ENCODE measurements at places on chromosomes 1 and 21.

- no peak for DNase-seq
These were observed 87.2 kb downstream of the VAV3 start for GRCh38 chr1:107877745-107878144.

- no peak for DNase-seq
These were observed 37.0 kb upstream of the ADGRL4 start for GRCh38 chr1:79043506-79043905.

DNA sequence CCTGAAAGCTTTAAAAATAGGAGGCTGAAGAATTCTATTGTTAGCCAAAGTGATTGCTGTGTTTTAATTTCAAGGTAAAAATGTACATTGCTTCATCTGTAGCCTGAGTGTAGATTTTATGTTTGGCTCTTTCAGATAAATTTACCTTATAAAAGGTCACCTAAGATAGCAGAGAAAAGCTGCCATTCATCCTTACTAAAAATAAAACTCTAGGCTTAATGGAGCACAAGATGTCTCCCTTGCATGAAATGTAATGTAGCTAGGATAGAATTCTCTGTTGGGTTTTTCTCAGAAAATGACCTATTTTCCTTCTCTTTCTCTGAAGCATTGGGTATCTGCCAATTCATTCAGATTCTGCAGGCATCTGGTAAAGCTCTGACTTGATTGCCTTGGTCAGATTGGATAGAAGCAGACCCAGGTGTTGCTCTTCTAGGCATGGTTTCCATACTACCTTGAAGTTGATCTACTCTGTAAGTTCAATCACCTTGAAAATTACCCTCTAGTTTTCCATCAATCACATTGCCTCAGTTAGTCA, 176.6 kb upstream of the GORAB start:
- DNase-seq, result no peak

- no peak for DNase-seq
These were observed 171.0 kb downstream of the VAV3 start for GRCh38 chr1:107793896-107794453.

GRCh38 chr21:28798798-28799197, 193.9 kb downstream of the LTN1 start:
- no peak for DNase-seq

GRCh38 chr1:117286145-117286544, 75.4 kb upstream of the VTCN1 start:
- no peak for DNase-seq

GRCh38 chr1:19941206-19941568, 17.8 kb upstream of the PLA2G2E start:
- no peak for DNase-seq

GRCh38 chr1:236759252-236759859, 35.7 kb upstream of the MTR start:
- peak; percentile 29 for DNase-seq

DNA sequence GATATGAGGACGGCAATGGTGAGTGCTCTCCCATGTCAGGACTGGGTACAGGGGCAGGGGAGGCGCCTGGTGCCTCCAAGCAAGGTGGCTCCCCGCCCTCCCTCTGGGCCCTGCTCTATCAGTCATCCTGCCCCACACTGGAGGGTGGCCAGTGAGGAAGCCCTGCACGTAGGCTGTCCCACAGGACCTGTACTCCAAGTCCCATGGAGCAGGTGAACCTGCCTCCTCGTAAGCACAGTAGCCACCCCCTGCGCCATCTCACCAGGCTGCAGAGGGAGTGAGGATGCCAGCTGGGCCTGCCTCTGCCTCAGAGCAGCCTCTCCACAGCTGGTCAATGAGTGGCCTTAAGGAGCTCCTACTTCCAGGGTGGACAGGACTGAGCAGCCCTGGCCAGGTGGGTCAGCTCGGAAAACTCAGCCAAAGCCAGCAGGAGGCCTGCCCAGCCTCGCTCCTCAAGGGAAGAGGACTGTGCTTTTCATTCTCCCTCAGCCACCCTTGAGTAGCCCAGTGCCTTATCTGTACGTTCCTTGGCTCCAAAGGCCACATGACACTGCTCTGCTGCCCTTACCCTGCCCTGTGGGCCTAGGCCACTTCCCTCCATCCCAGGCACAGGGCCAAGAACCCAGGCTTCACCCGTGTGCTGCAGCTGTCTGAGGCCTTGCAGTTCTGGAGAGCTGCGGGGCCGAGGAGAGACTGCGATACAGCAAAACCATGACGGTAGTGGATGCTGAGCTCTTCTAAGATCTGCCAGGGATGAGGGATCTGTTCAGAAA, 39.6 kb downstream of the SLC45A1 start:
- no peak for DNase-seq
